ENCODE measurements at places on chromosomes 6 and 20.

DNA sequence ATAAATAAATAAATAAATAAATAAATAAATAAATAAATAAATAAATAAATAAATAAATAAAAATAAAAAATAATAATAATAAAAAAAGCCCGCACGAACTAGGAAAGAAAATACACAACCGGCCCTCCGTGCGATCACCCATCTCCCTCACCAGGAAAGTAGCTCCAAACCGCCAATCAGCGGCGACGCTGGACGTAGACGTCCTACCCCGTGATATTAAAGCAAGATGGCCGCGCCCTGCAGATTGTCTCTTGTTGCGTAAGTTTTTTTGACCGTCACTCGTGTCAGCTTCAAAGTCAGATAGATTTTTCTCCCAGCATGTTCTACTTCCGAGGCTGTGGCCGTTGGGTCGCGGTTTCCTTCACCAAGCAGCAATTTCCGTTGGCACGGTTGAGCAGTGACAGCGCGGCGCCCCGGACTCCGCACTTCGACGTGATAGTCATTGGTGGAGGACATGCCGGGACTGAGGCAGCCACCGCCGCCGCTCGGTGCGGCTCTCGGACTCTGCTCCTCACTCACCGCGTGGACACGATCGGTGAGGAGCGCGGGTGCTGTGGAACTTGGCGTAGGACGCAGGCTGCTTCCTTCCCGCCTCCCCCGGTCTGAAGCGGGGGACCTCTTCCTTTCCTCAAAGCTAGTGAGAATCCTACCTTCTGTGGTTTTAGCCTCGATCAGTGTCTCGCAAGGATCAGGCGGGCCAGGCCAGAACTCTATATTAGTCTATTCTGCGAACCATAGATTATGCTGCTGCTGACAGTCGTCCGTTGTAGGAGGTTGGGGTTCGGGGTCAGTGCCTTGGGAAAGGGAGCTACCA lies at the start of gene MTO1:
Gene MTO1, plus strand, starts transcription at position 201 of the 814 bp plus-strand sequence. Its CDS starts 118 bp downstream, at position 319.
- peak; percentile 80 for DNase-seq

DNA sequence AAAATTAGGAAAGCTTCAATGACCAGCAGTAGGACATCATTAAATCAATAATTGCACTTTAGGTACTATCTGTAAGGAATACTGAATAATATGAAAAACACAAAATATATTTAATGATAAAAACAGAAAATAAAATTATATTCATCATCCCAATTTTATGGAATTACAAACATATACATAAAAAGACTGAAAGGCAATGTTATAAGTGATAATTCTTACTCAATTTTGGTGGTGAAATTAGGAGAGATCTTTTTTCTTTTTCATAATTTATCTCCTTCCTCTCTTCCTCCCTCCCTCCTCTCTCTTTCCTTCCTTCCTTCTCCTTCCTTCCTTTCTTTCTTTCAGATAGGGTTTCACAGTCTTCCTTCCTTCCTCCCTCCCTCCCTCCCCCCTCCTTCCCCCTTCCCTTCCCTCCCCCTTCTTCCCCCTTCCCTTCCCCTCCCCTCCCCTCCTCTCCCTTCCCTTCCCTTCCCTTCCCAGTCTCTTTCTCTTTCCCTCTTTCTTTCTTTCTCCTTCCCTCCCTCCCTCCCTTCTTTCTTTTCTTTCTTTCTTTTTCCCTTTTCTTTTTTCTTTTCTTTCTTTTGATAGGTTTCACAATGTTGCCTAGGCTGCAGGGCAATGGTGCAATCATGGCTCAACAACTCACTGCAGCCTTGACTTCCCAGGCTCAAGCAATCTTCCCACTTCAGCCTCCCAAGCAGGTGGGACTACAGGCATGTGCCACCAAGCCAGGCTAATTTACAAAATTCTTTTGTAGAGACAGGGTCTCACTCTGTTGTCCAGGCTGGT lies 36.8 kb downstream of the RSPH3 start:
- DNase-seq = no peak

- no peak for DNase-seq
These were observed 44.9 kb downstream of the PREX1 start for GRCh38 chr20:48782901-48783308.

GRCh38 chr6:150652848-150653613 lies 53.3 kb downstream of the PLEKHG1 start:
- DNase-seq = no peak

DNA sequence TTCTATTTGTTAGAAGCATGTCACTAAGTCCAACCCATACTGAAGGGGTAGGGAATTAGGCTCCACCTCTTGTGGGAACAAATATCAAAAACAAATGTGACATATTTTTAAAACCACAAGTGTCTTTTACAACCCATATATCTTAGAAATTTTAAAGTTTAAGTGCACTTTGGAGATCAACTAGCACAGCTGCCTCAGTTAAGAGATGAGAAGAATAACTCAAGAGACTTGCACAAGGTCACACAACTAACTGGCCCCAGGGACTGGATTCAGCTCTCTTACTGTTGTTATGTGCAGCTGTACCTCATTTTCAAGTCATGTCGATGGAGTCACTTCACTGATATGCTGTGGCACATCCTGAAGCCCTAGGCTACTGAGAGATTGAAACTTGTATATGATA lies 102.9 kb upstream of the BMP2 start:
- DNase-seq = no peak

Data from A172 (cell line).